ENCODE measurements at places on chromosomes 2 and 18. TPM values are rescaled to one million over a fixed set of nuclear protein-coding genes. Genes with fewer than 3 reads are reported as not detected.

The UGT1A1 gene
- total RNA-seq, result not detected

- ATAC-seq, result no peak
Measured at GRCh38 chr2:150174056-150174805, 313.2 kb downstream of the RND3 start.

DNA sequence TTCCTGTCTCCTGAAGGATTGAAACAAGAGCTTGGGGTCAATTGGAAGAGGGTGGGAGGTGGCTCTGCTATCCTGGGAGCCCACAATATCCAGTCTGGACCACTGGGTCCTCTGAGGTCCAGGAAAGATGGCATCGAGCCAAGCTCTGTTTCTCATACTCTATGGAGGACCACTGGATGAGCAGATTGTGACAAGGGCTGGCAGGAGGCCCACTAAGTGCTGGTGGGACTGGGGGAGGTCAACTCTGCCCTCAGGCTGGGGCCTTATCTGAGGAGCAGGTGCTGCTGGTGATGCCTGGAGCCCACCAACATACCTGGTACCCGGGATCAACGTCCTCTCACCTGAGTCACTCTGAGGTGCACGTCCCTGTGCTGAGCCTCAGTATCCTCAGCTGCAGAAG lies 142.4 kb downstream of the NDUFA10 start:
- no peak for ATAC-seq

DNA sequence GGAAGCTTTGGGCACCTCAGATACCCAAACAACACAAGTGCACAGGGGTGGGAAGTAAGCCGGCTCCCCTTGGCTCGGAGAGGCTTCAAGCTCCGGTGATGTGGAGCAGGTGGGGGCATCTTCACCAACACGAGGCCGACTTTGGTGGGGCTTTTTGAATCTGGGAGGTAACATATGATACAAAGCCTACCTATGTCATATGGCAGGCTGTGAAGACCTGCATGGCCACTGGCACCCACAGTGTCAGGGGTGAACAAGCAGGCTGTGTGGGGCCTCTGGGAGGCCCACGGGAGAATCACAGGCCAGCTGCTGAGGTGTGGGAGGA lies 109.0 kb downstream of the EIPR1 start:
- ATAC-seq, result no peak

- ATAC-seq, result no peak
Measured at GRCh38 chr2:237361194-237362004, 52.6 kb downstream of the COL6A3 start.

GRCh38 chr2:105334211-105334610 lies 3.1 kb upstream of the C2orf49 start:
- ATAC-seq, result no peak

DNA sequence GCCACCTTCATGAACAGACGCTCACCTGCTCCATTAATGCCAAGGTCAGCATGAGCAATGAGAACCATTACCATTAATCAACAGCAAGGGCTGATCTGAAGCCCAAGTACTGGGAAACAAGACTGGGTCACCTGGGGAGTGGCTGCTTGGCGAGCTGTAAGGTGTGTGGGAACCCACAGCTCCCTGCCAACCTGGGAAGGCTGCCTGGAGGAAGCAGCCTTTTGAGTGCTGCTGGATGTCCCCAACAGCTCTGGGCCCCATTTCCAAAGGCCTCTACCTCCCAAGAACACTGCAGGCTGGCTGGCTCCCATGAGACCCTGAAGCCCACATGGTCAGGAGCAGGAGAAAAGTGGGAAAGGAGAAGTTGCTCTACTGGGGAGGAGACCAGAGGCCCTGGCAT lies 62.1 kb downstream of the CYP26B1 start:
- ATAC-seq, result no peak

Data from activated T-helper 17 cell treated with anti-CD3 and anti-CD28 coated beads, Interleukin-2, amount 50 U/mL, for 72 hours (primary cell).